Muscle of arm (tissue), 14 donors: ENCODE measurements at places on chromosomes 5 and 9.

GRCh38 chr9:70975821-70976220 is 145.6 kb downstream of the TRPM3 start:
- DNase-seq: no peak

- no peak for DNase-seq
These were observed 78.1 kb upstream of the UBTD2 start for GRCh38 chr5:172361566-172362238.

DNA sequence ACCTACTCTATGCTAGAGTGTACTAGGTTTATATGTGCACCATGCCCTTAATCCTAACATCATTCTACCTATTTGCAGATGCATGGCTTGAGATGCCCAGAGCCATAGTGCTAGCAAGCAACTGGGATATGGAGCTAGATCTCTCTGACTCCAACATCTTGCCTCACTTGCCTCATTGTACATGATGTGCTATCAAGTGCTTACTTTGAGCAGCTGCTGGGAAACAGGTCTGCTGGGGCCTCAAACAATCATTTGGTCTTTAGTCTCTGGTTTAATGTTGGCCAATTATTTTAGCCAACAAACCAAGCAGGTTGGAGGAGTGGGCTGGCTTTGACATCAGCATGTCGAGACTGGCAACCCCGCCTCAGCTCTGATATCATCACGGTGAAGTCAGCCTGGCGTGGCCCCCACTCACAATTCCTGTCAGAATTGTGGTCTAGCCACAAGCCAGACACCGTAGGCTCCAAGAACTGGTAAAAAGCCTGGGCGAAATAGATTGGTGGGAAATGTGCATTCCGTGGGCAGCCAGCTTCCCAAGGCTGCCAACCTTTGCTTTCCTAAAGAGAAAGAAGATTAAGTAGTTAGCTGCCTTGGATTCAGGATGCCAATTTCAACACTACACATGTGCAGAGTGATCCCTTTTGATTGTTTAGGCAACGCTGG is 21.1 kb upstream of the GAS1 start:
- DNase-seq: no peak

DNA sequence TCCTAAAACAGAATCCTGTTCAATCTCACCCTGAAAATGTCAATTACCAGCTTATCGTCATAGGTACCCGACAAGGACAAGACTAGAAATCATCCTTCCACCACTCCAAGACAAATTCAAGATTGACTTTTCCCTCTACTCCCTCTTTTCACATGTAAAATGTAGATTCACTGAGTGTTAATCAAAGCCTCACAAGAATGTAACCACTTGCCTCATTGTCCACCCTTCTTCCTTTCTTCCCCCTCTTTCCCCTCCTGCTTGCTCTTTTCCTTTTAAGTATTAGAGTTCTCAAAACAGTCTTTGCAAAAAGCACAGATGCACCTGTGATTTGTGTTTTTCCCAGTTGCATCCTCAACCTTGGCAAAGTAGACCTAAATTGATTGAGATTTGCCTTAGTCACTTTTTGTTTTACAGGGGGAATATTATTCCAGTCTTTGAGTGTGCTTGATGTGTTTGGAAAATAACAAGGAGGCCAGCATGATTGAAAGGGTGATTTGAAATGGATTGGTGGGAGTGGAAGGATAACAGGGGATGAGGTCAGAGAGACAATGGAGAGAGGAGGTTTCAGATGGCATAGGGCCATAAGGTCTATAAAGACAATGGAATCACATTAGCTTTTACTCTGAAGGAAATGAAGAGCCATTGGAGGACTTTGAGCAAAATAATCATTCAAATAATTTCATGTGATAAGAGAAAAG is 231.3 kb upstream of the TYRP1 start:
- DNase-seq: no peak
